ENCODE measurements at places on chromosomes 5 and 9. TPM values are rescaled to one million over a fixed set of nuclear protein-coding genes. Genes with fewer than 3 reads are reported as not detected.

DNA sequence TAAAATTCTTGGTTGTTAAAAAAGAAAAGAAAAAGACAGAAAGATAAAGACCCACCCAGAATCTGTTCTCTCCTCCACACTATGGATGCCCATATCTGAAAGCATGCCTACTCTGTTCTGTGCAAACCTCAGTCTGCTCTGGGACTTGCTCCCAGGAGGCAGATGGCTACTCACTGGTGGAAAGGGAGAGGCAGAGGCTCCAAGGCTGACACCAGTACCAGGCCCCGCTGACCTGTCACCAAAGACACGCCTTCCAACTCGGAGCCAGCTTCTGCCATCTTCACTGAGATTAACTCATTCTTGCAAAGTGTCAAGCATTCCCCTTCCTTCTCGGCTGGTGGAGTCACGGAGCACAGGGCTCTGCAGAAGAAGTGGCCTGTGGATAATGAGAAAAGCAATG, 21.6 kb downstream of the SH3TC2 start:
- DNase-seq = no peak

- no peak for DNase-seq
These were observed 16.0 kb downstream of the SH3PXD2B start for GRCh38 chr5:172438319-172438668.

Gene ARSI
- 15.2 TPM for total RNA-seq

- no peak for DNase-seq
These were observed 211.3 kb downstream of the AUH start for GRCh38 chr9:91150273-91150997.

DNA sequence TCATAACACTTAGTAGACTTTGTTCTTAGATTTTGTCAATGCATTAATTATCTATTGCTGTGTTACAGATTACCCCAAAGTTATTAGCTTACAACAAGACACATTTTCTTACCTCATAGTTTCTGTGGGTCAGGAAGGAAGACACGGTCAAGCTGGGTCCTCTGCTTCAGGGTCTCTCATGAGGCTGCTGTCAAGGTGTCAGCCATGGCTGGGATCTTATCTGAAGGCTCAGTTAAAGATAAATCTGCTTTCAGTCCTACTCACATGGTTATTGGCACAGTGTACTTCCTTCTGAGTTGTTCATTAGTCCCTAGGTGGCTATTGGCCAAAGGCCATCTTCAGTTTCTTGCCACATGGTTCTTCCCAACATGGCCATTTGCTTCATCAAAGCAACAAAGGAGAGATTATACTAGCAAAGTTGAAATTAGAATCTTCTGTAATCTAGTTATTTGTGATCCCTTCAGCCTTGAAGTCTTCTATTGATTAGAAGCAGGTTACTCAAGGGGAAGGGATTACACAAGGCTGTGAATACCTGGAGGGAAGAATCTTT, 25.2 kb downstream of the TDRD7 start:
- no peak for DNase-seq

Gene BNC2
- 45.2 TPM for total RNA-seq

Gene KYAT1
- 6.8 TPM for total RNA-seq

- DNase-seq = no peak
These were observed 549.1 kb downstream of the CSNK1G3 start for GRCh38 chr5:124061068-124061430.

DNA sequence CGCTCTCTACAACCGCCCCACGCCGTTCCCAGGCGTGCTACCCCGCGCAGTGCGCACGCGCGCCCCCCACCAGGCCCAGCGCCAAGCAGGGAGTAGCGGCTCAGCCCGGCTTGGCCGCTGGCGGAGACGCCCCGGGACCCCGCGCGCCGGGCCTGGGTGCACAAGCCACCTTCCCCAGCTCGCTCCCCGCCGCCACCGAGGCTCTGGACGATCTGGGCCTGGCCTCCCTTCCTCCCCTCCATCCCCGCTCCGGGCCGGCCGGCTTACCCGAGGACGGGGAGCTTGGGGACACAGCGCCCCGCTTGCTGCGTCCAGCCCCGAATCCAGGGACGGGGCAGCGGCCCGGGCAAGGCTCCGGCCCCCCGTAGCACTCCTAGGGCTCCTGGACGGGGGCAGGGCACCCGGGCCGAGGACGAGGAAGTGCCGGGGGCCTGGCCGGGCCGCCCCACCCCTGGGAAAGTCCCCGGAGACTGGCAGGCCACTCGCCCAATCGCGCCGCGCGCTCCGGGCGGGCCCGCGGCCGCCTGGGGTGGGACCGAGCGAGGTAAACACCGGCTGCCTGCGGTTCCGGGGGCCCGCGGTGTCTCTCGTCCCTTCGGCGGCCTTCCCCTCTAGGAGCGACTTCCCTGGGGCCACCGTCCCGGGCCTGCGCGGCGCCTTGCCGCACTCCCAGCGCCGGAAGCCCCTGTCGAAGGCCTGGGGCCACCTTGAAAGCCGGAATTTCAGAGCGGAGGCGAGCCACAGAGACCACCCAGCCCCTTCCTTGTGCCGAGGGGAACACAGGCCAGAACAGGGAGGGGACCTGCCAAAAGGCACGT, at the start of gene TNIP1:
Gene TNIP1 (minus strand): TSS at position 422 of the 818 bp plus-strand sequence. CDS start 15,939 bp downstream, outside the sequence.
- DNase-seq = peak; percentile 88

Gene TAF11L10
- total RNA-seq = not detected

All from IMR-90 (cell line).